Activated CD4-positive, CD25-positive, alpha-beta regulatory T cell treated with anti-CD3 and anti-CD28 coated beads, Interleukin-2, amount 50 U/mL, for 72 hours (primary cell): ENCODE measurements at places on chromosomes 4 and X.

DNA sequence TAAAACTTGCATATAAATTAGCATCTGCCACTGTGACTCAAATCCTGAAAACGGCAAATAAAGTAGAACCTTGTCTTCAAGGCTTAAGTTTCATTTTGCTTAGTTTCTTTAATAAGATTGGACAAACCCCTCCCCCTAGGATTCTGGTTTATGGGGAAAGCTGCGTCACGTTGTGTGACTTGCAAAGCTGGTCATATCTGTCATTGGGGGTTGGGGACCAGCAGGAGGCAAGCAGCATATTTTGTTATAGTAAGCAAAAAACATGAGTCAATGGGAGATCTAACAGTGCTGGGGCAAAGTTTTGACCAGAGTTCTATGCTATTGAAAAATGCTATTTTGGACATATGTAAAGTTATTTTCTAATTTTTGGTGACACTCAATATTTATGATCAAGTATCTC, 407.3 kb downstream of the PCDH18 start:
- DNase-seq = no peak

GRCh38 chrX:119375561-119375960, 23.6 kb upstream of the SLC25A43 start:
- DNase-seq = no peak

- no peak for DNase-seq
Measured at GRCh38 chr4:91904556-91904955, 399.2 kb upstream of the GRID2 start.

- DNase-seq = no peak
Measured at GRCh38 chr4:107519053-107519452, 201.0 kb downstream of the PAPSS1 start.
